Stimulated activated CD4-positive, alpha-beta T cell treated with anti-CD3 and anti-CD28 coated beads, Interleukin-12 subunit alpha, Interleukin-12 subunit beta, amount 100 ng/mL, for 24 hours (primary cell): ENCODE measurements at places on chromosomes 11 and 22.
A peak's percentile ranks its signal among the peaks of the same experiment; 100 is the strongest.

- no peak for DNase-seq
Measured at GRCh38 chr22:37781434-37782059, 26.2 kb upstream of the GCAT start.

- DNase-seq, result no peak
Measured at GRCh38 chr11:101521821-101522220, 62.0 kb downstream of the TRPC6 start.

DNA sequence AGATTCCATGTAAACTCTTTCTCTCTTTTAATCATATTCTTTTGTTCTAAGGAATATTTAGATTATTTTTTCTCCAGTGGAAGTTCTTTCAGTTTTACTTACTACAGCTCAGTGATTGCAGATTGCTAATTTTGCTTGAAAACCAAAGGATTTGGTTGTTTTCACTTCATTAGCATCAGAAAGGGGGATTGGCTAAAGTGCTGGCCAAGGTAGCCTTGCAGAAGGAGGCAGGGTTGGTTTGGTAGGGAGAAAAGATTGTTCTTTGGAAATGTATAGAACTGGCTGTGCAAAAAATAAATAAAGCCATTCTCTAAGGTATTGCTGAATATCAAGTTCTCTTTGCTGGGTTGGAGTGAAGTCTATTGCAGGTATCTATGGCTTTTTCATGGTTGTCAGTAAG, 92.6 kb downstream of the FAT3 start:
- DNase-seq, result no peak

DNA sequence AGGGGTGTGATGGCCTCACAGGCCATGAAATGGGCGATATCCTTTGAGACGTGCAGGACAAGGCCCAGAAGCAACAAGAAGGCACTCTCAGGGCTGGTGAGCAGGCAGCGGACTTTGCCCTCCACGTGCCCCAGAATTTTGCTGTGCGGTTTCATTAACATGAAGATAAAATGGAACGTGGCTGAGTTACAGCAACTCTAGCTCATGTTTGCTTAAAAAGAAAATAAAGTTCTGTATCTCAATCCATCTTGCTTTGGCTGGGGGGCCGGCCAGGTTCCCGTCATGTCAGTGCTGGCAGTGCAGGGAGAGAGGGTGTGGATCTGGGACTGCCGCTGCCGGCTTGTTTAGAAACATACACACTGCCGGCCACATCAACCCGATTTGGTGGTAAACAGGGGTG, 370.1 kb downstream of the OPCML start:
- no peak for DNase-seq

- peak; percentile 43 for DNase-seq
Measured at GRCh38 chr11:120303004-120303637, 22.0 kb upstream of the TLCD5 start.

DNA sequence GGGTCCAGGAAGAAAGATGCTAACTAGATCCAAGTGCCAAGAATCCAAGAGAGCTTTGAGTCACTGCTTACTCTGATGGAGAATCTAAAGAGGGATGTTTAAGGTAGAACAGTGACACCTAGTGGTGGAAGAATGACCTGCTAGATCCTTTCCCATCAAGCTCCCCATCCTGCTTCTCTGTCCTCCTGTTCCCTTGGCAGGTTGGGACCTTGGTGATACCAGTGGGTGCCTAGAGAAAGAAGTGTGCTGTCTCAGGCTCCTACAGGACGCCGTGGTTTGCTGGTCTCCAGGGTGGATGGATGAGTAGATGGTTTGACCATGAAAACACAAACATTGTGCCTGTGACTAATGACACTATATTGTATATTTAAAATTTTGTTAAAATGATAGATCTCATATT, 383.7 kb downstream of the TMEM135 start:
- DNase-seq, result no peak

DNA sequence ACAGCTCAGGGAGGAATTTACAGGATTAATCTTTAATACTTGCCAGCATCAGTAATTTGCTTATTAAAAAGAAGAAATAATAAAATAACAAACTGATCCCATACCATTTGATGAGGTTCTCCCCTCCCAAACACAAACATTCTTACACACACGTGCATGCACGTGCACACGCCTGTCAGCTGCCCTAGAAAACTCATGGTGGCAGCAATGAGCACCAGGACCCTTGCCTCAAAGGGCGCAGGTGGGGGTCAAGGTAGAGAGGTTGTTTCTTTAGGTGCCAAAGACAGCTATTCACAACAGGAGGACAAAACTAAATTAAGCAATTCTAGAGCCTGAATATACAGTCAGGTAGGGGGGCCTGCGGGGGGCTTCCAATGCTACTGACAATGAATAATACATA, 219.3 kb downstream of the BUD13 start:
- DNase-seq, result no peak

- DNase-seq, result no peak
Measured at GRCh38 chr22:26326803-26327202, 102.3 kb upstream of the ASPHD2 start.

GRCh38 chr11:8690374-8691342, 8.1 kb downstream of the RPL27A start:
- DNase-seq, result no peak

DNA sequence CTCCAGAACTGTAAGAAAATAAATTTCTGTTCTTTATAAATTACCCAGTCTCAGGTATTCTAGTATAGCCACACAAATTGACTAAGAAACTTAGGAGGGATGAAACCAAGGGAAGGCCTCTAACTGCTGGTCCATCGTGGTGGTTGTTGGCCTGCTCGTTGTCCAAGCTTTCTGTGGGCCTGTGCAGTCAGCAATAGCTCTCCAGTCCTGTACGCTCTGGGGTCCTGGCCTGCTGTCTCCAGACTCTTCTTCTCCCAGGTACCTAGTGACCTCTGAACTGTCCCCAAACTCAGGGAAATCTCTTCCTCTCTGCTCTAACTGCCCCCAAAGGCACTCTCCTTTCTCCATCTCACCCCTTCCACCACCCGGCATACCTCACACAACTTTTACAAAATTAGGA, 5.7 kb upstream of the VSIG10L2 start:
- DNase-seq, result no peak

GRCh38 chr11:116360221-116360941, 412.4 kb downstream of the BUD13 start:
- DNase-seq, result no peak

- no peak for DNase-seq
Measured at GRCh38 chr11:112797648-112798293, 163.4 kb upstream of the NCAM1 start.

DNA sequence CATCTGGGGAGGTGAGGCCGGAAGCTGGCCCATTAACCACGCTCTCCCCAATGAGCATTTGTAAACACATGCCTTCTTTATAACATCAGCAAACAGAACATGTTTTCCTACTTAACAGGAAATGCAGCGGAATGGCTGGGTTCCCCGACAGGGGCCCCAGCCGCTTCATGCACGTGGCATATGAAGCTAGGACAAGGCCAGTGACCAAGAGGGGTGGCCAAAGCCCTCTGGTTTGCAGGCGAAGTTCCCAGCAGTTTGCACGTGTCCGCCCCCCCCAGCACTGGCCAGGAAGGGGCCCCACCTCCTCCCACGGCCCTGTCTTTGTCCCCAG, 38.7 kb upstream of the LINC01488 start:
- no peak for DNase-seq

DNA sequence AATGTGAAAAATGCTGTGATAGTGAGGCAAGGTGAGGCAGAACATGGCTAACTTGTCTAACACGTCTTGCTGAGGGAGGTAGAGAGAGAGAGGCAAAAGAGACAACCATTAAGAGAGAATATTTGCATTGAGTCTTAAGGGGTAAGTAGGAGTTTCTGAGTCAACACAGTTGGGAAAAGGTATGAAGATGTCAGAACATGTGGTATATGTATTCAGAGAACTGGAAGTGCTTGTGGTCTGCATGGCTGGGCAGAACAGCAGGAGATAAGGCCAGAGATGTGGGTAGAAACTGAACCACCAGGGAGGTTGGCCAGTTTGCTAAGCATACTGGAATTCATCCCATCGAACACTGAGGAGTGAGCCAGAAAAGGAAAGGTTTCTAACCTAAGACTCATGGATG, 25.0 kb upstream of the SLC5A1 start:
- no peak for DNase-seq

GRCh38 chr11:87033561-87033960, 4.2 kb upstream of the TMEM135 start:
- DNase-seq, result no peak

GRCh38 chr11:2591805-2592204, 108.0 kb downstream of the KCNQ1OT1 start:
- no peak for DNase-seq
